ENCODE measurements at places on chromosomes 13 and 19.

GRCh38 chr13:28056970-28057712 lies 43.2 kb downstream of the FLT3 start:
- DNase-seq, result no peak

GRCh38 chr19:39676004-39676403 lies 20.3 kb downstream of the LGALS16 start:
- DNase-seq, result no peak

- DNase-seq, result no peak
Measured at GRCh38 chr19:16319481-16319880, 5.1 kb upstream of the KLF2 start.

DNA sequence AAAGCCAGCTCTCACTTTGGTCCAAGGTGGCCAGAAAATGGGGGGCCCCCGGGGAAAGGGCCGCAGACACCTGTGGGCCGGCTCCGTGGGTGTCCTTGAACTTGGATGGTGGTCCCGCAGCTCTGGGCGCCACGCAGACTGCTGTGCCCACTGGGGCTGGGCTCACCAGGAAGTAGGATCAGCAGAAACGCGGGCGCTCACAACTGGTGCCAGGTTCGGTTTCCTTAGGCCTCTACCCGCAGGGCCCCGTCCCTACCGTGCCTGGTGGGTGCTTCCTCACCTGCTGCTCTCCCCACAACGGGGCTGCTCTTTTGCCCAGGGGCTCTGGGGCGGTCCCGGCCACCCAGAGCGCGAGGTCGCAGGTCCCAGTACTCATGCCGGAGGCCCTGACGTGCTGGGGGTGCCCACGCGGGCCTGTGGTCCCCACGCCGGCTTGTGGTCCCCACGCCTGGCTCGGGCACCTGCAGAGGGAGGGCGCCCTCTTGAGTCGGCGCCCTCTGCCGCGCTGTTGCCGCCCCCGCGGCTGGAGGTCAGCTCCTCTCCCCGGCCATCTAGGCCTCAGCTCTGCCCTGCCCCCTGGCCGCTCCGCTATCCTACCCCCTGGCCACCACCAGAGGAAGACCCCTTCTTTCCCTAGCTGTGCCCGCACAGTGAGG lies 1303.6 kb downstream of the UQCRFS1 start:
- DNase-seq, result no peak

DNA sequence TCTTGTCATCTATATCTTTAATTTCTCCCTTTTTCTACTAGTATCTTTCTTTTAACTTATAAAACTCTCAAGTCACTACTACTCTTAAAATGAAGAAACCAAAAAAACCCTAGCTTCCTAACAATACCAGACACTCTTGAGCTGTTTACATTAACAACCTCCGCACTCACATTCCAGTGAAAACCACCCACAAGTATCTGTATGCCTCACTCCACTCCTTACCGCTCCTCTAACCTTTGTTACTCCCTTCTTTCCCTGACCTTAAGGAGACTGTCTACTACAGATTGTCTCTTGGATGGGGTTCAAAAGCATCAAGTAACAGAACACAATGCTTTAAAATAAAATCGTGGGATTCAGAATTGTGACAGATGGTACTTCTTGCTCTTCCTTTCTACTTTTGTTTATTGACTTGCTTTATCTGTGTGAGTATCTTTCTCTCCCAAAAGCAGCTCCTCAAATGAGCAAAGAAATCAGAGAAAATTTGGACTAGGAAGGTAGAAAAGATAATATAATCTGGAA lies 110.0 kb upstream of the FBXL3 start:
- DNase-seq, result no peak

DNA sequence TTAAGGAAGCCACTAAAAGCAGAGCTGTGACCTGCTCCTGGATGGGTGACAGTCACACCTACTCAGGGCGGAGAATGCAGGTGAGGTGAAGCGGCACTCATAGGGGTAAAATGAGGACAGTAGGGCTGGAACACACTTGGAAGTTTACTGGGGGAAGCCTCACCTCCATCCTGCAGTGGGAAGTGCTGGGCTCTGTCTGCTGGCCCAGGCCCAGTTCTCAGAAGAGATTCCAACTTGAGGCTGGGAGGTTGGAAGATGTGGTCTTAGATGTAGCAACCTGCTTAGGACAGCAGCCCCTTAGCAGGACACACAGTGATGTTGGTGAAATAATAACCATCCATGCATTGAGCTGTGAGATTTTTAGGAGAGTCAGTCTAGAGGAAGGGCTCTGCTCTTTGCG lies 4.6 kb downstream of the MEDAG start:
- DNase-seq, result no peak

- no peak for DNase-seq
Measured at GRCh38 chr19:30350692-30351663, 21.2 kb upstream of the ZNF536 start.

GRCh38 chr19:54201172-54201701 lies 579 bp downstream of the RPS9 start:
- no peak for DNase-seq

DNA sequence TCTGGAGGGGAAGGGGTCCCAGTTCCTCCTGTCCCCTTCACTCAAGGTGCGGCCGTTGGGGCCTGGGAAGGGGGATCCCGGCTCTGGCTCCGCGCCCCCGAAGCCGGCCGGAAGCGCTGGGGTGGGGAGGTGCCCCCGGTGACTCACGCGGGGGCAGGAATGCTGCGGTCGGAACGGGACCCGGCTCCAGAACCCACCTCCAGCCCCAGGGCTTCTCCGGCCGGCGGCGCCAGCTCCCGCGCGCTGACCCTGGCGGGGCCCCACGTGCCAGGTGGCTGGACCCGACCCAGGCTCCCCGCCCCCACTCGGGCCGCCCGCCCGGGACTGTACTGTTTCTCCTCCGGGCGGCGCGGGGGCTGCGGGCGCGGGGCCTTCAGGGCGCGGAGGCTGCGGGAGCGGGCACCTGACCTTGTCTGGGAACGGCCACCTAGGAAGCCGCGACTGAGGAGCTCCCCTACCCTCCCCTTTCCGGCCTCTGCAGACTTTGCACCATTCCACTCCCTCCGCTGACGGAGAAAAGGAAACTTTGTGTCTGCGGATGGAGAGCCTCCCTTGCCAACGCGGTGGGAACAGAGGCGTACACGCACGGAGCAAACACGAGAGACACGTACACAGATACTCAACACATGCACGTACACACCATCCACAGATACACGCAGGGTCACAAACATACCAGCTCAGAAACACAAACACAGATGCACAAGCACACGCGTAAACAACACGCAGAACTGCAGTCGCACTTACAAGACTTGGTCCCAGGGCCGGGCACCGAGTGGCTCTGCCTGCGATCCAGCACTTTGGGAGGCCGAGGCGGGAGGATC lies 7.2 kb downstream of the AXL start:
- DNase-seq, result no peak

- no peak for DNase-seq
Measured at GRCh38 chr19:33191501-33191900, 2.6 kb upstream of the LRP3 start.

All from Karpas-422 (cell line).